ENCODE measurements at places on chromosomes 4 and X.
A peak's percentile ranks its signal among the peaks of the same experiment; 100 is the strongest.

DNA sequence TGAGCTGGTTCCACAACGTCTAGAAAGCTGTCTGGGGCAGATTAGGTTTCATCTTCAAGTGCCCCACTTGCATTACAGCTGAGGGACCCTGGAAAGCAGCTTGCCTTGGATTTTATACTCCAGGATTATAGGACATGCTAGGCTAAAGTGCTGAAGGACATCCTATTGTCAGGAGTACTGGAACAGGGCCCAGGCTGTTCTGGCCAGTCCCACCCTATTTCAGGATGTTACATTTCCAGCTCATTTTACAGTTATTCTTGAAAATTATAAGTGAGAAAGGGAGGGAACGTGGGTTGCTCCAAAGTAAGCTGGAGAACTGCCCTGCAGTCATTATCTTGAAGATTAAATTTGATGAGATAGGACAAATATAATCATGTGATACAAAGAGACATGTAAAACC, 71.0 kb upstream of the UGT8 start:
- DNase-seq = no peak

- DNase-seq = no peak
Measured at GRCh38 chrX:11375614-11376119, 82.5 kb downstream of the AMELX start.

GRCh38 chr4:91567594-91567993, 736.2 kb upstream of the GRID2 start:
- DNase-seq = no peak

GRCh38 chrX:143634663-143635455, 1.0 kb downstream of the SLITRK4 start:
- peak; percentile 5 for DNase-seq

GRCh38 chr4:169902658-169903345, 123.4 kb downstream of the MFAP3L start:
- DNase-seq = no peak

GRCh38 chrX:71534773-71535544, 2.1 kb downstream of the OGT start:
- DNase-seq = no peak

DNA sequence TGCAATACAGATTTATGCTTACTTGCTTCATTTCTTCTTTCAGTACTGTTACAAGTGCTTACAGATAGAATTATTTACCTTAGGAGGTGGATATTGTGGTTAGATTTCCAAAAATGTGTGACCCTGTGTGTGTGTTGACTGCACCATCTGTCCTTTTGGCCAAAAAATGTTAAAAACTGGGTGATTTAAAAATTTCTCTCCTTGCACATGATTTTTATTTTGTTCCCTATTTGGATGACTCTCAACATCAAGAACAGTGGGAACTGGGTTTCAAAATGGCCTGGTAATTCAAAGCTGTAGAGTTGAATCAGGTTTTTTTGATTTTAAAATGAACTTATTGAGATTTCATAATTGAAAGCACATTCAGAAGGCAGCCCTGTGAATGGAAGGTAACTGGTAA, 1132.9 kb downstream of the RAPGEF2 start:
- DNase-seq = no peak

DNA sequence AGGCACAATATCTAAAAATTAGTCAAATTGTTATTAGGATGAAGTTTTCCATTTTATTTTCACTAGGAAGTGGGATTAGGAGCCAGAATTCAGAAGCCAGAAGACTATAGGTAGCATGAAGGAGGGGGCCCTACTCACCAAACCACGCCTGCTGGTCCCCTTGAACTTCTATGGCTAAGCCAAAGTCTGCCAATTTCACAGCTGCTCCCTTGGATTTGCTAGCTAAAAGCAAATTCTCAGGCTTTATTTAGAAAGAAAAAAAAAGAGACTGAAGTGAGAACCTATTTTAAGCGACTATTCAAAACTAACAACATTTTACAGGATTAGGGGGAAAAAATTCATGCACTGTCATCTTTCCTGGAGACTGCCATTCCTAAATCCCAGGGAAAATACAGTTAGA, 224.3 kb downstream of the CAMK2D start:
- no peak for DNase-seq

- DNase-seq = no peak
Measured at GRCh38 chr4:159497936-159498335, 395.1 kb downstream of the RAPGEF2 start.

GRCh38 chrX:10797466-10797865, 177.1 kb upstream of the MID1 start:
- no peak for DNase-seq

GRCh38 chr4:109735566-109736365, 5.9 kb upstream of the PLA2G12A start:
- no peak for DNase-seq

GRCh38 chr4:148923881-148924280, 481.7 kb upstream of the NR3C2 start:
- no peak for DNase-seq

DNA sequence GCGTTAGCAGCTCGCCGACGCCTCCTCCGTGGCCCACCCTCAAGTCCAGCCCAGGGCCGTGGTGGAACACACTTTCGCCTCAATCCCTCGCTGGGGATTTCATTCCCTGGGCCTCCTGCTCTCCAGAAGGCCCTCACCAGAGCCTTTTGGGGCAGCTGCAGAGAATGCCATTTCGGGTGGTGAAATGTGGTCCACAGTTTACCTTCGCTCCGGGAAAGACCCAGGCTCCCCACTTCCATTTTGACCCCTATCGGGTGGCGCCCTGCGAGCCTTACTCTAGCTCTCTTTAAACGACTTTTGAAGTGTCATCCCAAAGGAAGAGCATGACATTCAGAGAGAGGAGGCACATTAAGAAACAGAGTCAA, 496 bp downstream of the SH2D1A start:
- DNase-seq = no peak

DNA sequence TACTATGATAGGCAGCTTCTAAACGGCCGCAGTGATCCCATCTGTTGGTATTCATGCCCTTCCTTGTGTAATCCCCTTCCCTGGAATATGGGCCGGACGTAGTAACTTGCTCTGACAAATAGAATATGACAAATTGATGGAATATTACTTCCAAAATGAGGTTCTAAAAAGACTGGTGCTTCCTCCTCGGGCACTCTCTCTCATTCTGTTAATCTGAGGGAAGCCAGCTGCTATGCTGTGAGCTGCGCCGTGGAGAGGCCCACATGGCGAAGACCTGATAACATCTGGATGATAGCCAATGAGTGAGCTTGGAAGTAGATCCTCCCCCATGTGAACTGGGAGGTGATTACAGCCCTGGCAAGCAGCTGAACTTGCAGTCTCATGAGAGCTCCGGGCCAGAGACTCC, 27.2 kb upstream of the SLC25A4 start:
- no peak for DNase-seq

DNA sequence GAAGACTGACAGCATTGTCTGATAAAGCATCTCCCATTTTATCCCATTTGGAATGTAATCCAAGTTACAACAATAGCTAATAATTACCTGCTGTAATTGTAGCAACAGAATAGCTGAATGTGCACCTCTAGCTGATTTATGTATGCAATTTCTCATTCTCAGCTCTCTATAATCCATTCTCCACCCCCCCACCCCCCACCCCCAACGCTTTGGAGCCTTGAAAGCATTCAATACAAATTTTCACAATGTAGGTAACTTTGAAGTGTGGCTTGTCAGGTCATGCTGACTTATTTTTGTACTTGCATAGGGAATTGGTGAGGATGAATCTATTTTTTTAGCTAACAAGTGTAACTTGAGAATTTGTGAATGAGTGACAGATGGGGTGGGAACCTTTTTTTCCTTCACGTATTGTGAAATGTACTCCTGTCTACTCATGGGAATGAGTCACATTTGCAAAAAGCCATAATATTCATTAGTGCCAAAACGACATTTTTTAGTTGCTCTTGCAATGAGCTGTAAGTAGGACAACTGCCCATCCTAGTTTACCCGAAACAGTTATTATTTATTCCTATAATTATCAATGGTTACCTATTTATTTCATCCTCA, 159.3 kb downstream of the PALLD start:
- DNase-seq = no peak

DNA sequence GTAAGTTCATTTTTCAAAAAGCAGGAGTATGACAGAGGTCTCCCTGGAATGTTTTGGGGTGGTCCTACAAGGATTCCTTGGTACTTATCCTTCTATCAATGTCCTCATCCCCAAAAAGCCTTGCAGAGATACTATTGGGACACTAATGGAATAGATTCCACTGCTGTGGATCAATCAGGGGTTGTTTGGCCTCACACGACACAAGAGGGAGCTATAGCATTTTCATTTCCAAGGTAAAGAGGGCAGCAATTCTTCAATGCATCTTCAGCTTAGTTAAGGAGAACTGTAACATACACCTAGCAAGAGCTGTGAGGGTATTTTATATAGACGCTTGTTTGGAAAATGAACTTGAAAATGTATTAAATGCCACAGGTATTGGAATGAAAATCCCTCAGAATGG, 50.9 kb downstream of the USP26 start:
- DNase-seq = peak; percentile 24

GRCh38 chrX:51917604-51918003, 24.2 kb downstream of the MAGED1 start:
- DNase-seq = no peak

DNA sequence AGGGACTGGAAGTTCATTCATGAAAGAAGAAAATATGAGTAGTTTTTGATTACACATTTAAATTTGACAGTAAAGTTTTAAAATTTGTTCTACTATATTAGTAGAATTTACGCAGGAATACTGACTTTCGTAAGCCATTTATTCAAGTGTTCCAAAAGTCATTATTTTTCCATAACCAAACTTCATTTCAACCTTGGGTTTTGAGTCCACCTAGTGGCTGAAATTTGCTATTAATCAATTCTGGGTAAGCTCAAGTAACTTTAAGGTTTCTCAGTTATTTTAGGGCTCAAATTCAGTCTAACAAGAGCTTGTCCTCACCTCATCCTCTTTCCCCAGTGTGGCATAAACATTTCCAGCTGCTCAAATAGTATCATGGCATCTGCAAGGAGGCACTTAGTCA, 175.4 kb downstream of the SH3BGRL start:
- no peak for DNase-seq

DNA sequence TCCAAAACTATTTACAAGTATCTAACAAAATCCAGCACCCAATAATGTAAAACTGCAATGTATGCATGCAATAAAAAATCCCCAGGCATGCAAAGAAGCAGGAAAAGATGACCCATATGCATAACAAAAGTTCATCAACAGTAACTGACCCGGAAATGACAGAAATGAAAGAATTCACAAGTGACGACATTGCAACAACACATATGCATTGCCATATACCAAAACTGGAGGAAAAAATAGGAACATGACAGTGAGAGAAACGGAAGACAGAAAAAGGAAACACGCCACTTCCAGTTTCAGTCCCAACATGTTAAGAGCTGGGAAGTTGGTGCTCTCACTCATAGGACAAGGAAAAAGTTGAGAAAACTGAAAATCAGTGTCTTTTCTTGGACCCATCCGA, 154.6 kb downstream of the EVC2 start:
- no peak for DNase-seq

GRCh38 chrX:85309717-85310116, 65.9 kb downstream of the ZNF711 start:
- DNase-seq = no peak

GRCh38 chr4:113181289-113182007, 132.0 kb downstream of the ANK2 start:
- no peak for DNase-seq

- DNase-seq = no peak
Measured at GRCh38 chr4:77776182-77777134, 42.7 kb downstream of the CNOT6L start.

DNA sequence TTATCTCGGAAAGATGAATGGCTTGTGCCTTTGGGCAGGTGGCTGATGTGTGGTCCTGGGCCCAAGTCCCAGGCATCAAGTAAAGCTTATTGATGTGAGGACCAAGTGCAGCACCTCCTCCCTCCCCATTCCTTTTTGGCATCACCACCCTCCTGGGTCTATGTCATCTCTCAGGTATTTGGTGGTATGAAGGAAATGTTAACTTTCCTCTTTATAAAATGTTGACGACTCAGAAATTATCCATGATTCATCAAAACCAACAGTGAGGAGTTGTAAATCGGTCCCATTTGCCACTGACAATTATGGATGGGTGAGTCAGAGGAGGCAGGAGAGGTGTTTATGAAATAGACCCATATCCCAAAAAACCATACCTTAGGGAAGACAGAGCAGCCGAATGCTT, 229.4 kb upstream of the GATB start:
- DNase-seq = no peak

DNA sequence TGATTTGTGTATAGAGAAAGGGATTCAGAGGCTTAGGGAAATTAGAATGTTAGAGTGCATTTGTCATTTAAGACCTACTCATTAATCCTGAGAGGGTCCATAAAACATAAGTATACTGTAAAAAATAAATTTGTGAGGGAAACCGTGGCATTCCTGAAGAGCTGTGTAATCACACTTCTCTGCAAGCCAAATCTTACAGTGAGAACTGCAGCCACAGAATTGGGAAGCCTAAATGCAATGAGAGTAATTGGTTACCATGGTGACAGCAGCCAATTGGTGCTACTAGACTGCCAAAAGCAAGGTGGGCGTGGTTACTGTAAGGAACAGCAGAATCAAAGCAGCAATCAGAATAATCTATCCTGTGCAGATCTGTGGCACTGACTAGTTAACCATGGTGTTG, 345.2 kb upstream of the GRID2 start:
- no peak for DNase-seq

DNA sequence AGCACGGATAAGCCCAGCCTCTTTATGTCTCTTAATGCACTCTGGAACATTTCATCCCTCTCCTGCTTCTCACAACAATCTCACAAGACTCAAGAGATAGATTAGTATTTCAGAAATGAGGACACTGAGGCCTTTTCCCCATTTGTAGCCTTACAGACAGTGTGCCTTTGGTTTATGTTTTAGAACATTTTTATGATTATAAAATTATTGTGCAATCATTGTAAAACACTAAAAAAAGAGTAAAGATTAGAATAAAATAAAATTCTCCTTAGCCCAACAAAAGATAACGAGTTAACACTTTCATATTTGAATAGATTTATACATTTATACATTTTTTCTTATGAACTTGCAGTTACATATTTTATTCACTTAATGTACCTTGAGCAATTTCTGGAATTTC, 748.7 kb downstream of the TRIML1 start:
- DNase-seq = no peak

DNA sequence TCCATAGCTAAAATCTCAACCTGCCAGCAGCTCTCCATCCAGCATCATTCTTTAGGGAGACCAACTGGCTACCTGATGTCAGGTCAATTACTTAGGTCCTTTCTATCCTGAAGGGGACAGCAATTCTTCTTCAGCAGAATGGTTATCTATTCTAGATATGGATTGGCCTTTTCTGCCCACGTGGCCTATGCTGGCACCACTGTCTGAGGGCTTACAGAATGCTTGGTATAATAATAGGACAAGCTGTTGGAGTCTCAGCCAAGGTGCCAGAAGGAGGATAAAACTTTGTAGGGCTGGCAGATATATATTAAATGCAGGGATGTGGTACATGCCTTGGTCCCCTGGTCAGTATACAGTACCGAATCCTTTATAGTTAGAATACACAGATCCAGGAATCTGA, 89.8 kb upstream of the C1GALT1C1 start:
- no peak for DNase-seq

Measured in NCI-H748 treated with DMSO at 0.1 percent for 48 hours (cell line).